ENCODE measurements at places on chromosomes 4 and X.

GRCh38 chr4:41389356-41389755 is 132.6 kb downstream of the UCHL1 start:
- no peak for DNase-seq

- DNase-seq = no peak
Observed at GRCh38 chrX:2425286-2426071, 75.3 kb downstream of the DHRSX start.

GRCh38 chr4:169042608-169043007 is 32.6 kb upstream of the CBR4 start:
- no peak for DNase-seq

DNA sequence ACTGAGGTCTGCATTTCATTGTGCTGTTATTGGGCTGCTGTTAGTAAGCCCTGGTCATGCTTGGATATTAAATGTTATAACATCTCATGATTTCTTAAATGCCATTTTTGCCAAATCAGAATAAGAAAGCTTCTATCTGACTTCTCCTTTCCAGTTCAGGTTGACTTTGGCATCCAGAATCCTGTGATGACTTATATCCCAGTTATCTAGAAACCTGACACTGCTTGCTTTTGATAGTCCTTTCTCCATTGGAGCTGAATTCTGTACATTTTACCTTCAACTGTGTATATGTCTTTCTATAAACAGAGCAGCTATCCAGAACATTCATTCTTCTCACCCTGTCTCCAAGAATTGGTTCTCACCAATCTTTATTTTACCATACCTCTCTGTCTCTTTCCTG is 257.7 kb upstream of the GNPDA2 start:
- no peak for DNase-seq

DNA sequence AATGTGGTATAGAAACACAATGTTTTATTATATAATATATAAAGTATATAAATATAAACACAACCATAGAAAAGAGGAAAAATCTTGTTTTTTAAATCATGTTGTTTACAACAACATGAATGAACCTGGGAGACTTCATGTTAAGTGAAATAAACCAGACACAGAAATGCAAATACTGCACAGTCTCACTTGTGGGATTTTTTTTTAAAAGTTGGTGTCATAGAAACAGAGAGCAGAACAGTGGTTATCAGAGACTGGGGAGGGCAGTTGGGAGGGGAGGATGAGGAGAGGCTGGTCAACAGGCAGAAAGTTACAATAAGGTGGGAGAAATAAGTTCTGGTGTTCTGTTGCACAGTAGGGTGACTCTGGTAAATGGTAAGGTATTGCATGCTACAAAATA is 57.1 kb downstream of the FREM3 start:
- no peak for DNase-seq

DNA sequence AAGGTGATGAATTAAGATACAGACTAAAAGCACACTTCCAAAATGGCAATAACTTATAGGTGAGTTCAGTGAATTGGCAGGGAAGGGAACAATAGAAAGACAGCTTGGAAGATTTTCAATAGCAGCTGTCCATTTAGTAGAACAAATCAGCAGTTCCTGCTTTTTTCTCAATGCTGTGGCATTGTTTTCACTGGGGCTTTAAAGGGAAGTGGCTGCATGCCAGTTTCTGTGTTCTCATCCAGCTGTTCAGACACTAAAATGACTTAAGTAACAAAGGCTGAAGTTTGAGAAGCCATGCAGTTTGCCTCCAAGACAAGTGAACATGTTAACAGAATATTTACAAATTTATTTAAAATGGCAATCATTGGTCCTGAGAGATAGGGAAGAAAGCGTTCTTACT is 291.9 kb downstream of the FAM47A start:
- peak; percentile 44 for DNase-seq

DNA sequence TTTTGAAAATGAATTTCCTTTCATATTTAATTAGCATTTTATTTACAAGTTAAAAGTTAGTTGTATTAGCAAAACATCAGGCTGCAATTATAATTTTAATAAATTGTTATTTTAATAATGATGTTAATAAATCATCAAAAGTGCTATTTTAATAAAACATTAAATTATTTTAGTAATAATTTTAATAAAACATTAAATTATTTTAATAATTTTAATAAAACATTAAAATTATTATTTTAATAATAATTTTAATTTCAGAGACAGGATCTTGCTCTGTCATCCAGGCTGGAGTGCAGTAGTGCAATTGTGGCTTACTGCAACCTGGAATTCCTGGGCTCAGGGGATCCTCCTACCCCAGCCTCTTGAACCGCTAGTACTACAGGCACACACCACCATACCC is 10.8 kb downstream of the RAP2C start:
- no peak for DNase-seq

DNA sequence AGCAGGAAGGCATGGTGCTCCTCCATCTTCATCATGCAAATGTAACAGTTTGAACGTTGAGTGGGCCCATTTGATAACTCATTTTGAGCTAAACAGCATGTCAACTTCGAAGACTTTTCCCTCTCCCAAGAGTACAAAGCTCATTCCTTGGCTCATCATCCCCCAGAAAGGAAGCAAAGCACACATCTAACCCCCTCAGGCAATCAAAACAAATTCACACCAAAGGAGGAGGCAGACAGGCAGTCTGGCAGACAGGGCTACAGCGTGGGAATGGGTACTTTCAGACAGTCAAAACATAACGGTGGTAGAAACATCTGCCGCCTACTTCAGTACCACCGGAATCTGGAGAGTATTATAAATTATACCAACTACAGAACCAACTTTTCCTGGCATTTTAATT is 81.7 kb downstream of the PCDH19 start:
- no peak for DNase-seq

DNA sequence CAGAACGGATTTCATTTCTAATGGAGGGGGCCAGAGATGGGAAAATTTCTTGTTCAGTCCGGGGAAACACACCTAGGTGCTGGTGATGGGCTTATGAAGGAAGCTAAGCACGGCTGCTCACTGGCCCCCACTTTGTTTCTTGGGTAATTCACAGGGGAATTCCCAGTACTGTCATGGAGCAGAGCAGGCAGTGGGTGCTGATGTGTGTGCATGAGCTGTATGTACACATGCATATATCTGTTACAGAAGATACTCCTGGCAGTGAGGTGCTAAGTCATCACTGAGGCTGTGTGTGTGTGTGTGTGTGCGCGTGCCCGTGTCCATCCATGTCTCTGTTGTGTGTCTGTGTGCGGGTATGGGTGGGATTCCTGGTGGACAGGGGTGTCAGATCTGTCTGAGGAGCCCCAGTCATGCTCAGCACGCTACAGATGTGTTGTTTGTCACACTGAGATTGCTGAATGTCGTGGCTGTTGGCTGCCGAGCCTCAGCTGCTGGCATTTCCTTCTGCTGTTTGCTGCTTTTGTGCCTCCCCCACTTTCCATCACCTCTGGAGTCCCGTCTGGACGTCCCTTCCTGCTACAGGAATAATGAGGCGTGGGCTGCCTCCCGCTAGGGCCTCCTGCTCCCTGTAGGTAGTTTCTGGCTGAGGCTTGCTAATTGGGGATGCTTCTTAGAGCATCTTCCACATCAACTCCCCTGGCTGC is 53.3 kb downstream of the JADE1 start:
- DNase-seq = no peak

DNA sequence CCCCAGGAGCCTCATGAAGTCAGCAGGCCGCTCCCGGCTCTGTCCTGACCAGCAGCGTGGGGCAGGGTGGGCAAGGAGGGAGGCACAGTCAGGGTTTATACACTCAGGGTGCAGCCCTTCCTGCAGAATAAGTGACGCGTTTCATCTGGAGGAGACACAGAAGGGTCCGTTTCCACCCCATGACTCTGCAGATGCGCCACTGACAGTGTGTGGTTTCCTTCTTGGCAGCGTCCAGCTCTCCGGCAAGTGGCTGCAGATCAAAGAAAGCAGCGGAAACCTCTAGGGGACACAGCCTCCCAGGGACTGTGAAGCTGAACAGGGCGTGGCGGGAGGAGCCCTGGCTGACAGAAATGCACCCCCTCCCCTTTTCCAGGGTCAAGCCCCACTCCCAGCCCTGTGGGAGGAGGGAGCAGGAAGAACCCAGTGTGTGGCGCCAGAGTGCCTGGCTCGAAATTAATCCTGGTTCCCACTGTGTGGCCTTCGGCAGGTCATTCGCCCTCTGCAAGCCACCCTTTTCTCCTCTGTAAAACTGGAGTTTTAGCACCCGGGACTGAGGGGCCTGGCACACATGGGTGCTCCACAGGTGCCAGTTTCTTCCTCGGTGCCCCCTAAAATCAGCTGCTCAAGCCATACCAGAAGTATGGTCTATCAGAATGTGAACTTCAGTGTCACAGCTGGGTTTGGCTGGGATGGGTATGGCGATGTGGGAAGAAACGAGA is 17.3 kb upstream of the TBC1D14 start:
- peak; percentile 62 for DNase-seq

- DNase-seq = no peak
Observed at GRCh38 chrX:155417769-155418168, 35.9 kb downstream of the F8A2 start.

DNA sequence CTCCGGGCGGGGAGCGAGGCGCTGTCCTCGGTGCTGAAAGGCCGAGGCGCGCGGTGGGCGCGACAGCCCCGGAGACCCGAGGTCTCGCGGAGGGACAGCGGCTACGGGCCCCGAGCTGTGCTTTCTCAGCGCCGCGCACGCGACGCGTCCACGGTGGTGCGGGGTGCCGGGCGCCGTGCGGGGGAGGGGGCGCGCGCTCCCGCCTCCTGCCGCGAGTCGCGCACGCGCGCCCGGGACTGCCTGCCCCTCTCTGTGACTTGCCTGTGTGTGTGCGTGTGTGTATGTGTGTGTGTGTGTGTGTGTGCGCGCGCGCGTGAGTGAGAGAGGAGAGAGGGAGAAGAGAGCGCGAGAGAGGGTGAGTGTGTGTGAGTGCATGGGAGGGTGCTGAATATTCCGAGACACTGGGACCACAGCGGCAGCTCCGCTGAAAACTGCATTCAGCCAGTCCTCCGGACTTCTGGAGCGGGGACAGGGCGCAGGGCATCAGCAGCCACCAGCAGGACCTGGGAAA is at the start of gene GRIA2:
Gene GRIA2, plus strand, starts transcription at position 358 of the 511 bp plus-strand sequence. CDS start 315 bp downstream, outside the sequence.
- DNase-seq = peak; percentile 87

DNA sequence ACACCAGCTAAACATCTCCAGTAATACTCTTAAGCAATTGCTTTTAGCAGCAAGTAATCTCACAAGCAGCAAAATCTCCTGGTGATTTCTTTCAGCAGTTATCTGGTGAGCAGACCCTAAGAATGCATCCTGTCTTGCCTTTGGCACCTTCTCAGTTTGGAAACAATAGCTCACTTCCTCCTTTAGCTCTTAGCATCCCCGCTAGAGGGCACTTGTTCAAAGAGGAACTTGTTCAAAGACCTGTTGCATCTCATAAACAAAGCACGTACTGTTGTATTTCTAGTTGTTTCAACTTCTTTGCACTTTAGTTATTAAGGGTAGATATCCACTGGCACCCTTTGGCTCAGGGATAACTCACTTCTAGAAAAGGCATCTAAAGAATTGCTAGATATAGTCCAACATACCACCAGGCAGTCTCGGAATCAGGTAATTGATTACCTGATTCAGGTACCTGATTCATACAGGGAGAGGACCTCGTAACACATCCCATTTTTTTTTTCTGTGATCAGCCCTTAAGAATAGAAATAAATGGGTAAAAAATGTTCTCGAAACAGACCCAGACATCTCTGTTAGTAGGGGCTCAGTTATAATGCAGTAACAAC is 81.9 kb upstream of the QRFPR start:
- no peak for DNase-seq

GRCh38 chrX:93242897-93243296 is 430.5 kb downstream of the NAP1L3 start:
- no peak for DNase-seq

DNA sequence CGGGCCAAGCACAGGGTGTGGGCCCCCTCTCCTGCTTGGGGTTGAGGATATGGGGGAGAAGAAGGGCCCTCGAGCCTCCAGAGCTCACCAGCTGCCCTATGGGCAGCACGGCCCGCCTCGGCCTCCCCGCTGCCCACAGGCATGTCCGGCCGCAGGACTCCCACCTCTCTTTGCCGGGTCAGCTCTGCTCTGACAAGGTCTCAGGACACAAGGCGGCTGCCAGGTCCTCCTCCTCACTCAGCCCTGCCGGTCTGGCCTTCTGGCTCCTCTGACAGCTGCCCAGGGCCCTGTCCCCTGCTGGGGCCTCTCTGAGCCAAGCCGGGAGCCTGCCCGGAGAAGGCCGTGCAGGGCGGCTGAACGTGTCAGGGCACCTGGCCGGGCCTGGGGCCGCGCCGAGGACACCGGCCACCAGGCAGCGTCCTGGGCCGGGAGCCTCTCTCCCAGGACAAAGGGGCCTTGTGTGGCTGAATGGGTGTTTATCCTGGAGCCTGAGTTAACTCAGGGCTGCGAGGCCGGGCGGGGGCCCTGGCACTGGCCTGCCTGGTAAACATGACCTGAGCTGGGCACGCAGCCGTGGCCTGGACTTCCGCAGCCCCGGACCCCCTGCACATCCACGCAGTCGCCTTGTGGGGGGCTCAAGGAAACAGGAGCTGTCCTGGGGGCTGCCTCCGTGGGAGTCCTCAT is 25.7 kb downstream of the TACC3 start:
- no peak for DNase-seq

- no peak for DNase-seq
Observed at GRCh38 chrX:76922100-76922499, 494.6 kb downstream of the MAGEE1 start.

- DNase-seq = no peak
Observed at GRCh38 chr4:21454201-21454600, 494.4 kb downstream of the KCNIP4 start.

DNA sequence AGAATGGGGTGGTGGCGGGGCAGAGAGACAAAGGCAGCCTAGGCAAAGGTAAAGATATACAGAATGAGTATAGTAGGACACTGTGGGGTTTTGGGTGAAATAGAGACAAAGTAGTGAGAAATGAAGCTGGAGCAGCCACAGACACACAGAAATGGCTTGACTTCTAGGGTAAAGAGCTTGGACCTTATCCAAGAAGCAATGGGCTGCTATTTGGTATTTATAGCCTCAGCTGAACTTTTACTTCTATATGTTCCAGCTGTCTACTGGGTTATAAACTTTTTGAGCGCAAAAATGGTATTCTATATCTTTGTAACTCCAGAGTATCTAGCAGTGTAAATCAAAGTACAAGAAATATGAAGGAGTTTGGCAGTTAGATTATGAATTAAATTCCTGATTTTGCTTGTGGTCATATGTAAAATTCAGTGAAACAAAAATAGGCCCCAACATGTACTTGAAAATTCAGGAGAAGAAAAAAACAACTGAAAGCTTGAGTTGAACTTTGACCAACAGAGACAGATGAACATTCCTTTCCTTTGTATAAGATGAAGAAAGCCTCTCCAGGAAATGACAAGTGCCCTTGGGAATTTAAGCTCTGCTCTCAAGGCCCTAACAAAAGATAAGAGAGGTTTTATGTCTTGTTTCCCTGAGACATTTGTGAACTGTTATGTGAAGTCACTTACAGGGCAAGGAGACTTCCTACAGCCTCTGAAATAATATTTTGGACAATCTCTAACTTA is 354.1 kb downstream of the CHIC1 start:
- DNase-seq = no peak

Data from femur (tissue), 1 donor.